D341Med (cell line): ENCODE measurements at places on chromosomes 12 and 14.

DNA sequence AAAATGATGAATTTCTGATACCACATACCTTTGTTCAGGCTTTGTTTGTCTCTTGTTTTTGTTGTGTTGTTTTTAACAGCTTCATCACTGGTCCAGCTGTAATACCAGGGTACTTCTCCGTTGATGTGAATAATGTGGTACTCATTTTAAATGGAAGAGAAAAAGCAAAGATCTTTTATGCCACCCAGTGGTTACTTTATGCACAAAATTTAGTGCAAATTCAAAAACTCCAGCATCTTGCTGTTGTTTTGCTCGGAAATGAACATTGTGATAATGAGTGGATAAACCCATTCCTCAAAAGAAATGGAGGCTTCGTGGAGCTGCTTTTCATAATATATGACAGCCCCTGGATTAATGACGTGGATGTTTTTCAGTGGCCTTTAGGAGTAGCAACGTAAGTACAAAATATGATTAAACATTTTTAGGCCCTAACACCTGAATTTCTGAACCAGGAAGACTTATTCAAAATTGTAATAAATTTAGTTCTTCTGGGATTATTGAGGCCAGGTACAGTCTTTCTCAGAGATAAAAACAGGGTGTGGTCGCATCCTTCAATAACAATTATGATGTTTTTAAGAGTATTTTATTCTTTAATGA is 22.4 kb downstream of the RXYLT1 start:
- peak; percentile 33 for DNase-seq

DNA sequence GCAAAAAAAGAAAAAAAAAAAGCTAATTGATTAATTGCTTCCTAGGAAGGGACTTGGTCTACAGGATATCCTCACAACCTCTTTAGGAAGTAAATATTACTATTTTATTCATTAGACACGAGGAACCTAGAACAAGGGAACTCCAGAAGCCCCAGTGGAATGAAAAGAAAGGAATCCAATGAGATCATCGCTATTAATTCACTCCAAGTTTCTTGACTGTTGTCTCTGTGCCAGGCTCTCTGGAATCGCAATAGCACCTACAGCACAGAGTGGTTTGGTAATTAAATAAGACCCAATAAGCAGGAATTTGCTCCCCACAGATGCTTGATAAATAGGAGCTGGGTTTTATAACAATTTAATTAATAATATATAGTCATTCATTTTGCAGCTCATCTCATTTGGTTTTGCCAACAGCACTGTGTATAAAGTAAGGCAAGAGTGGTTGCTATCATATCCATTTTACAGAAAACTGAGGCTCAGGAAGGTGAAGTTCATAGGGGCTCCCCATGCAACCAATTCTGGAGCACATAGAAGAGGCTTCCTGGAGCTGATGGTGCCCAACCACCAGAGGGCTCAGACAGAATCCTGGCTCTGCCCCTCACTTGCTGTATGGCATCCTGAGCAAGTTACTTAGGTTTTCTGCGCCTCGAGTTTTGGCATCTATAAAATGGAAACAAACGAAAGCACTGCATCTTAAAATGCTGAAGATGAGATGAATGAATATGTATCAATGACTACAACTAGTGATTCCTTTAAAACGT is 420.2 kb downstream of the MED13L start:
- no peak for DNase-seq

DNA sequence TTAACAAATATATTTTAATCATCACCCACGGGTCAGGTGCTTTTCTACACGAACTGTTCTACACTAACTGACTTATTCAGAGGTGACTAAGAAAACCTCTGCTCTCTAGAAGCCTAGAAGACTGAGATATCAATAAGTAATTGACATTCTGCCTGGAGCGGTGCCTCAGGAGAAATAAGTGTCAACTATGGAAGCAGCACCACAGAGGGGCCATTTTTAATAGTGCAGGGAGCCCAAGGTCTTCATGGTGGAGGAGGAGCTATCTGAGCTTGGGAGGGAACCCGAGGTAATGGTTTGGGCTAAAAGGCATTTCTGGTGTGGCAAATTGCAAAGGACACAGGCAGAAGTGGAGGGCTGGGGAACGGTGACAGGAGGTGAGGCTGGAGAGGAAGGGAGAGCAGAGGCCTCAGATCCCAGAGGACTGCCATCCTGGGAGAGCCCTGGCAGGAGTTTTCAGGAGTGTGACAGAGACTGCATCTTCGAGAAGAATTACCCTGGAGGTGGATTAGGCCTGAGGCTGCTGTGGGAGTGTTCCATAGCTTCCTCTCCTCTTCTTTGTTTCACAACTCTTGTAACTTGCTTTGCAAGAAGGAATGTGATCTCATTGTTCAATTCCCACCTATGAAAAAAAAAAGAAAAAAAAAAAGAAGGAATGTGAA is 123.1 kb downstream of the NPAS3 start:
- no peak for DNase-seq

- no peak for DNase-seq
These were observed 10.9 kb downstream of the CCDC85C start for GRCh38 chr14:99592933-99593753.

- DNase-seq: no peak
These were observed 78.3 kb upstream of the RTL1 start for GRCh38 chr14:100981809-100982208.

- DNase-seq: no peak
These were observed 310.1 kb upstream of the RGS6 start for GRCh38 chr14:71621980-71622605.

- no peak for DNase-seq
These were observed 2.1 kb downstream of the TARBP2 start for GRCh38 chr12:53502983-53503728.

DNA sequence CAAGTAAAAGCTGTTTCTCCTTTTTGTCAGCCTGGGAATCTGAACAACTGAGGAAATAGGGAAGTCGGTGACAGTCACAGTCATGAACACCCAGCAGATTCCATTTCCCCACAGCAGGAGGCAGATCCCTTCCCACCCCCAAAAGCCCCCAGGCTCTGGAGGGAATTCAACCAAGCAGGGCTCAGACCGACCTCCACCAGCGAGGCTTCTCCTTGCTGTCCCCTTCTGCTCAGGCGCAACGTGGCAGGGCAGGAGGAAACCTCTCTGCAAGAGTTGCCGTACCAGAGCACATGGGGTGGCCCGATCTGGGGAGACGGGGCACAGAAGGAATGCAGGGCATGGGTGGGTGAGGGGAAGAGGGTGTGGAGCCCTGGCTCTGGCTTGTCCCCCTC is 319 bp downstream of the GALNT6 start:
- DNase-seq: no peak

DNA sequence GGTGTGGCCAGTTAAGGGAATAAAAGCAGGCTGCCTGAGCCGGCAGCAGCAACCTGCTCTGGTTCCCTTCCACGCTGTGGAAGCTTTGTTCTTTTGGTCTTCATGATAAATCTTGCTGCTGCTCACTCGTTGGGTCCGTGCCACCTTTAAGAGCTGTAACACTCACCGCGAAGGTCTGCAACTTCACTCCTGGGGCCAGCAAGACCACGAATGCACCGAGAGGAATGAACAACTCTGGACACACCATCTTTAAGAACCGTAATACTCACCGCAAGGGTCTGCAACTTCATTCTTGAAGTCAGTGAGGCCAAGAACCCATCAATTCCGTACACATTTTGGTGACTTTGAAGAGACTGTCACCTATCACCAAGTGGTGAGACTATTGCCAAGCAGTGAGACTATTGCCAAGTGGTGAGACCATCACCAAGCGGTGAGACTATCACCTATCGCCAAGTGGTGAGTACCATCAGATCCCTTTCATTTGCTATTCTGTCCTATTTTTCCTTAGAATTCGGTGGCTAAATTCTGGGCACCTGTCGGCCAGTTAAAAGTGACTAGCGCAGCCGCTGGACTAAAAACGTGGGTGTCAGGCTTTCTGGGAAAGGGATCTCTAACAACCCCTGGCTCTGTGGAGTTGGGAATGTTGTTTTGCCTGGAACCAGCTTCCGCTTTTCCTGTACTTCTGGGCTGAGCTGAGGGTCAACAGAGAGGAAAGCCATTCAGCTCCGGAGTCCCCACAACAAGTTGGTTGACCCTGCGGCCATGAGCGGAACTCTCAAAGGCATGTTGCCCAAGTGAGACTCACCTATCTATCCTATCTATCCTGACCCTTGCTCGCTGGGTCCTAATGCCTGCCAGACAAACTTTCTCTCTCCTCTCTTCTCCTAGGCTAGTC is at the start of gene DHRS2:
TSS of gene DHRS2 (plus strand) at position 48 of the 895 bp plus-strand sequence. CDS start 2,501 bp downstream, outside the sequence.
- DNase-seq: no peak

DNA sequence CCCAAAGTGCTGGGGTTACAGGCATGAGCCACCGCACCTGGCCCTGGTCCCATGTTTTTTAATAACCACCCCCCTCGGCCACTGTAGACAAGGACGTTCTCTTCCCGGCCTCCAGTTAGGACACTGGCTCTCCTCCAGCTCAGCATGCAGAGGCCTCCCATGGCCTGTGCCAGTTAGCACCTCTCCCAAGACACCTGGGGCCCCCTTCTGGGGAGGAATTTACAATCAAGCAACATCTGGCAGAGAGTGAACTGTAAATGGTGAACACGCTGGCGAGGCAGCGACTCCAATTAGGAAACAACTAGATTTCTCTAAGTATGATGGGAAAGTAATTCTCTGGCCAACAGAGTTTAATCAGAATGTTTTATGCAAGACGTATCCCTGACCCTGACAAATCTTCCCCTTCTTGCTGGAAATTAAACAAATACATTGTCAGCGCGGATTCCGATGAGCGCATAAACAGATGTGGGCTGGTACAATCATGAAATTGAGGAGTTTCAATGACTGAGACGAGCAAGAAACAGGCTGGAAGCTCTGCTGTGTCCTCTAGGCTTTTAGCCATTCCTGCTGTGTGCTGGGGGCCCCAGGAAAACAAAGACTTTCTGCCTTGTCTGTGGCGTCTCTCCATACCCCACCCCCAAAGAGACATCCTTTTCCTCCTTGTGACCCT is 61.7 kb upstream of the DLK1 start:
- DNase-seq: no peak

- DNase-seq: no peak
These were observed 14.2 kb upstream of the PPP1R1A start for GRCh38 chr12:54602661-54603060.

DNA sequence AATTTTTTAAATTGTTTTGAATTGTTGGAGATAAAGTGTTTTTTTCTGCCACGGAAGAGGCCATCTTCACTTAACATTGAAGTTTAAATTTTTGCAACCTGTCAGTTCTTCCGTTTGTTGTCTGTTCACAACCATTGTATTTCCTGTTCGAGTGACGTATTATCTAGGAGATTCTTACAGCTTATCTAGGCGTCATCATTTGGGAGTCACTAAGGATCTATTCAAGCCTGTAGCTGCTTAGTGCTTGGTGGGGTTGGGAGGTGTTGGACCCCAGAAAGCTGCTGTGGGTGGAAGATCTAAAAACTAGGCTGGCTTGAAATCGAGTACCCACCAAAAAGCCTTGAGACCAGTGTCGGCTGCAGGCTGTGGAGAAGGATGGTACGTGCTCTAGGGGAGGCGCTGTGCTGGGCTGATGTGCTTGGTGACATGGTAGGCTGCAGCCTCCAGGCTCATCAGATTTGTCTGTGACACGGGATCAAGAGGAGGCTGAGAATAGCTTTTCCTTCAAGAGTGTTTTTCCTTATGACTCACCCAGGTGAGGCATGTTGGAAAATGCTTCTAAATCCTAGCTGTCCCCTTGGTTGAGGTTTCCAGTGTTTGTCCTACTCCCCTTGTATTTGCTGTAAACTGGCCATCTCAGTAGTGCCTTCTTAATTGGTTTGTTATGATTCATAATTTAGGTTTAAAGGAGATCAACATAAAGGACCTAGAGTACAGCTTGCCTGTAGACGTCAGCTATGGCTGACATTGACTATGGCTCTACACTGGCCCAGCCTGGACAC is 57.8 kb downstream of the ATG14 start:
- DNase-seq: no peak

GRCh38 chr14:73753887-73754795 is 40.0 kb upstream of the PNMA1 start:
- no peak for DNase-seq

DNA sequence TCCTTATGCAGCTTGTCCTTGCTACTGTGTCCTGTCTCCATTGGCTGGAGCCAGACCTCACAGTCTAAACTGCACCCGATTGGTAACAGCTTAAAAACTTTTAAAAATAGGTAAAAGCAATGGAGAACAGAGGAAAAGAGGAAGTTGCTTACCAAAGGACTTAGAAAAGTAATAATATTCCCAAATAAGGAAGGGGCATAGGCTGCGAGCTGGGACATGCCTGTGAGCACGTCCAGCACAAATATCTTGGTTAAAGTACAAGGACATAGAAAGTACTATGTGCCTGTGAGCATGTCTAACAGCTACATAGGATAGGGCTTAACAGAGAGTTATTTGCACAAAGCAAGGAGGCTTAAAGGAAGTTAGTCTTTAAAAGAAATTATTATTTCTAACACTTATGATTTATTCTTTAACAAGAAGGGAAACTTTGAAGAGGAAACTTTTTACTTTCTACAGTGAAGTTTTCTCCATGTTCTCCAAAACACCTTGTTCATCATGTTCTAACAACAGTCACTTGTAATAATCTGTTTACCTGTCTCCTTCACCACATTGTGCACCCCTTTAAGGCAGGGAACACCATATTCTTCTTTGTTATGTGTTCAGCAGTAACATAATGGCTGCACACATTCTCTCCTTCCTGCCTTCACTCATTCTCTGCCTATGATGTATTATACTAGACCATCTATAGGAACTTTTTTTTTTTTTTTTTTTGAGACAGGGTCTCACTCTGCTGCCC is 9.8 kb upstream of the UBE2N start:
- no peak for DNase-seq

DNA sequence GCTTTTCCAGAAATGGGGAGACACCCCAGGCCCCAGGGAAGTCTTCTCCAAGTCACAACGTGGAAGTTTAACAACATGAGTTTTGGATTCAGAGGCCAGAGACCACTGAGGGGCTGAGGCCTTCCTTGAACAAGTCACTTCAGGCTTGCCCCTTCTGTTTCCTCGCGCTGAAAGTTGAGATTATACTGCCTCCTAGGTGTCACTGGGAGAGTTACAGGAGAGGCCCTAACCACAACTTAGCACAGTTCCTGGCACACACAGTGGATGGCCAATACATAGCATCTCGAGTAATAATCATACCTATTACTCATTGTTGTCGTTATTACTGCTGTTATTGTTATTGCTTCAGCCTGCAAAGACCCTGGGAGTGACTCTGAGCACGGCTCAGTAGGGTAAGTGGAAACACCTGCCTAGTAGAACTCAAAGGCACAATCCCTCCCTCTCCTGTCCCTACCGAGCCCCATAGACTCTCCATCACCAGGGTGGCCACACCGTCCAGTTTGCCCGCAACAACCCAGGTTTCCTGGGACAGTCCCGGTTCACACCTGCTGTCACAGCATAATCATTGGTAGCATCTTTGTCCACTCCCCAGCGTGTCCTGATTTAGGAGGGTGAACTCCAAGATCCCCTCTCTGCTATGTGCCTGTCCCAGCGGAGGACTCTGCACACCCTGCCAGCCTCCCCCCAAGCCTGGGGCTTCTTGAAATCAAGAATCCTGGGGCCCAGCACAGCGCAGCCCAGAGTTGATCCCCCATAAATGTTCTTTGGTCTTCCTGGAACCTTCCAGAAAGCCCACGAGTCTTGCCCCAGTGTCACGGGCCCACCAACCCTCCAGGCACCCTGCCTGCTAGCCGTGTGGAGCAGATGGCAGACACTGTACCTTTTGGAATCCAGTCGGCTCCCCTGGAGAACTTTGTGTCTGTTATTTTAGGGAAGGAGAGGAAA is 85.0 kb downstream of the SYNE3 start:
- DNase-seq: peak; percentile 71

- no peak for DNase-seq
These were observed 96.6 kb downstream of the EMP1 start for GRCh38 chr12:13293096-13293495.
